ENCODE measurements at places on chromosomes 1 and 21. TPM values are rescaled to one million over a fixed set of nuclear protein-coding genes. Genes with fewer than 3 reads are reported as not detected.

The CLDN17 gene
- total RNA-seq = not detected

The CDC7 gene
- total RNA-seq = 6.2 TPM

DNA sequence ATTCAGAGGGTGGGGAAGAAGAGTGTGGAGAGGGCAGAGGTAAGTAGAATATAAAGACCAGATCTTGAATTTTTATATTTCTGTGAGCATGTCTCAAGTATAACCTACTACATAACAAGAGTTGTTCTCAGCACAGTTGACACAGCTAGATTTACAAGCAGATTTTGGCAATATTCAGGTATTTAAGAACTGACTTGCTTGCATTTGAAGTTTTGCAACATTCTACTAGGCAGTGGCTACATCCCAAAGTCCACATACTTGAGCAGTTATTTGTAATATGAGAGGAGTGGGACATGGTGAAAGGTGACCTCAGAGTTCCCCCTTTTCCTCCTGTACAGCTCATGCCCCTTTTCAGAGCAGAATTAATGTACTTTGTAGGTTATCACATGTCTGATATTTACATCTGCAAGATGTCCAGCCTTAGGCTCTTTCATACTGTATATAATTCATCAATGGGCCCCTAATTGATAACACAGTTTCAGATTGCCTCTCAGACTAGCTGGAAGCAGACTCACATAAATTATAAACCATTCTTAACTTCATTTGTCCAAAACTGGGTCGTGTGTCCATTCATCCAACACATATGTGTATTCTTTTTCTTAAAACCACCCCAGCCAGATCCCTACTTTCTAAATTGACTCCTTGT lies 136.7 kb upstream of the RAVER2 start:
- DNase-seq = no peak
- H3K36me3 ChIP-seq = no peaks in the 10 kb centered on the region
- H3K4me3 ChIP-seq = no peak overlapping the region

The CD1C gene
- 3.3 TPM for total RNA-seq

The TNFRSF9 gene
- 1.5 TPM for total RNA-seq

DNA sequence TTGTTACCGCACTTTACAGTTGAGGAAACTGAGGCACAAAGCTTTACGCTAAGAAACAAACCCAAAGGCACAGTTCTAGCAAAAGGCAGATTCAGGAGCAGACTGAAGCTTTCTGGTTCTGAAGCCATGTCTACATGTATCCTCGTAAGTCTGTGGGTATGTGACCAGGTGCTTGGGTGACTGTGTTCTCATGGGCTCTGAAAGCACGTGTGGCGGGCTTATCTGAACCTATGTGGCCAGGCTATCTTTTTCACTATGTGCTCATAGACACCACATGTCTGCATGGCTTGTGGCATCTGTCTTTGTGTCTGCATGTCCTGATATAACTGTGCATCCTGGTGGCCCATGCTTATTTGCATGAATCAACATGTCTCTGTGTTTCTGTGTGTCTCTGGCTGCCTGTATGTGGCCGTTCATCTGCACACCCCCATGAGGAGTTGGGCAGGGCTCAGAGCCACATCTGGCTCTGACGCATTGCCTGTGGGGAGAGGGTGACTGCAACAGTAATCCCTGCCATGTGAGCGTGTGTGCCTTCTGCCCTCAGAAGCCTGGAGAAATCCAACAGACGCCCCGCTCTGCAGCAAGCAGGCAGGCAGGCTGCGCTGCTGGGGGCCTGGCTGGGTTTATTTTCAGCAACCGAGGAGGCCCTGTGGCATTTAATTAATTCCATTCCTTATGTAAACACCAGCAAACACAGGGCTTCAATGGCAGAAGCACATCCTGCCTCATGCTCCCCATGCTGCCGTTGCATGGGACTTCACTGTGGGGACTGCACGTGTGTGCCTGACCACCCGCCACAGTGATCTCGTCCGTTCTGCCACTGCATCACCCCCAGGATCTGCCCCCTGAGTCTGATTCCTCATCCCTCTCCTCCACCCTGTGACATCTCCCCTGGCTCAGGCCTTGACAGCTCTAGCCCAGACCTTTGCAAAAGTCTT lies 115.4 kb downstream of the TRABD2B start:
- H3K27ac ChIP-seq = no peak overlapping the region
- DNase-seq = no peak
- H3K36me3 ChIP-seq = no peaks in the 10 kb centered on the region
- H3K4me1 ChIP-seq = no peaks in the 10 kb centered on the region
- H3K27me3 ChIP-seq = no peaks in the 10 kb centered on the region

GRCh38 chr1:44240802-44241671 lies 27.8 kb downstream of the DMAP1 start:
- no peaks in the 10 kb centered on the region for H3K27me3 ChIP-seq
- peak overlapping the region; percentile 72 for H3K27ac ChIP-seq
- peaks cover 18% of the 10 kb centered on the region for H3K4me1 ChIP-seq

The GCSAML gene
- 0.91 TPM for total RNA-seq

DNA sequence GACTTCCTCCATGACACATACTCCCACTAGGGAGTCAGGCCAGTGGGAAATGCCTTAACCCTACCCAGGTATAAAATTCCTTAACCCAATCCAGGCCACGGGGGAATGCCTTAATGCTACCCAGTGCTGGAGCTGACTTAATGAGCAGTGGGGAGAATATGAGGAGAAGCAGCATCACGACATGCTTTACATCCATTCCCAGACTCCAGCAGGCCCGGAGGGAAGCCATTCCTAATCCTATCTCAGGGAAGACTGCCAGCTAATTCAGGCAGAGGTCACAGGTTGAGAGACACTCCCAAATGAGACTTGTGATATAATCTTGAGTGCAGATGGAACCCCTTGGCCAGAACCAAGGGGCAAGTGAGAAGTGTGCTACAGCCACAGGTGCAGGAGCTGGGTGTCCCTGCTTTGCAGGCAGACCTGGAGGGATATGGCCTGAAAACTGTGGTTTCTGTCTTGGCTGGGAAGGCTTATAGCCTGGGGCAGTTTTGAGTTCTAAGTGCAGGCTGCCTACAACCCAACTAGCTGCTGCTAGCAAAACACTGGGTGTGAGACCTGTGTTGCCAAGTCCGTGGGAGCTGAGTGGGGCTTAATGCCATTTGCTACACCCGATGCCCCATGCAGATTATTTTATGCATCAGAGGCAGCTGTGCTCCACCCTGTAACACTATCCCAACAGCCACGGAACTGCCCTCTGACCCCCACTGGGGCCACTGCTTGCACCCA lies 45.1 kb upstream of the GUCA2A start:
- no peaks in the 10 kb centered on the region for H3K36me3 ChIP-seq
- no peak overlapping the region for H3K4me3 ChIP-seq
- no peak for DNase-seq
- H3K27me3 ChIP-seq = no peaks in the 10 kb centered on the region
- peaks cover 6% of the 10 kb centered on the region for H3K4me1 ChIP-seq

The ITLN1 gene
- 28.8 TPM for total RNA-seq

DNA sequence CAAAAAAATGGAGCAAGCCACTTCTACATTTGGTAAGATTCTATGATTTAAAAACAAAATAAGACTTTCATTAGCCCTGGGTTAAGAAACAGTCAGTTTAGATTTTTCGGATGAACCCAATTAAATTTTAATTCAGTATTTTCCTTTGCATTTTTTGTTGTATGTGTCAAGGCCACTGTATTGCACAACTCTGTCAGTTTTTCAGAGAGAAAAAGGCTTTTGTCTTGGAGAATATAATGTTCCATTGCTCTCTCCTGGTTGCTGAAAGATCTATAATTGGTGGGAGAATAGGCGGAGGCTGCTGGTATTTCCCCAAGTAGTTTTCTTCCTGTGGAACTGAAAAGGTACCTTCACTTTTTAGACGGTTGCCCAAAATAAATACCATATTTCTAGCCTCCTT lies 84.6 kb downstream of the NEGR1 start:
- H3K36me3 ChIP-seq = no peaks in the 10 kb centered on the region
- H3K27ac ChIP-seq = no peak overlapping the region
- no peaks in the 10 kb centered on the region for H3K4me1 ChIP-seq
- no peak overlapping the region for H3K4me3 ChIP-seq

The CD247 gene
- total RNA-seq = 7.9 TPM

DNA sequence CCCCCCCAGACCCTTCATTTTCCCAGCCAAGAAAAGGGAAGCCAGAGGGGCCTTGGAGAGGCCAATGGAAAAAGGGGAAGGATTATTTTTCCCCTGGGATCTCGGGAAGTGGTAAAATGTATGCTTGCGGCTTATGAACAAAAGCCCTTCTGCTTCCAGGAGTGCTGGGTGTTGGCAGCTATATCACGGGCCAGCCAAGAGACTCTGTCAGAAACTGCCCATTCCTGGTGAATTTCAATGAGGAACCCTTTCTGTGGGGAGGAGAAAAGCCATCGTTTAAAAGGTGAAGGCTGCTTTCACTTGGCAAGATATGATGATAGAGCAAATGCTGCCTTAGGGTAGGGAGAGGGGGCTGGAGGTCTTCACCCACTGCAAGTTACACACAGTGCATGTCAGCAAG lies 69.7 kb upstream of the ZC3H12A start:
- no peak overlapping the region for H3K27ac ChIP-seq
- no peak for DNase-seq
- no peak overlapping the region for H3K4me3 ChIP-seq
- no peaks in the 10 kb centered on the region for H3K36me3 ChIP-seq
- no peaks in the 10 kb centered on the region for H3K27me3 ChIP-seq

- no peak overlapping the region for H3K27ac ChIP-seq
- no peaks in the 10 kb centered on the region for H3K36me3 ChIP-seq
- H3K4me3 ChIP-seq = no peak overlapping the region
- H3K27me3 ChIP-seq = no peaks in the 10 kb centered on the region
Observed at GRCh38 chr21:17925899-17926298, 106.7 kb upstream of the C21orf91 start.

DNA sequence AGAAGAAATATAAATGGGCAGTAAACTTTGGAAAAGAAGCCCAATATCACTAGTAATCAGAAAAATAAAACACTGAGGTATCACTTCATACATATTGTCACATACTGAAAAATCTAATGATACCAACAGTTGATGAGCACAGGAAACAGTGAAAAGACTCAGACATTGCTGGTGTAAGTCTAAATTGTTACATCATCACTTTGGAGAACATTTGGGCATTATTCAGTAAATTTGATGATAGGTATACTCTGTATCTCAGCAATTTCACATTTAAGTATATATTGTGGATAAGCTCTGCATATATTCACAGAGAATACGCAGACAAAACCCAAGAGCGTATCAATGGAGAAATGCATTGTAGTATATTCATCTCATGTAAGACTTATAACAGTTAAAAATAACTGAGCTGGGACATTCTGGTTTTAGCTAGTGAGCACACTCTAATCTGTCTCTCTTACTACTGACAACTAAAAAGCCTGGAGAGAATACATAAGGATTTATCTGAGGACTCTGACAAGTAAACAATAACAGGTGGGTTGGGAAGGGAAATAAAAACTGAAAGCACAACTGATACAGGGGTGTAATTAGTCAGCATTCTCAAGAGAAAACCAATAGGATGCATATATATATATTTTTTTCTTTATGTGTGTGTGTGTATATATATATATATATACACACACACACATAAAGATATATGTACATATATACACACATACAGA lies 212.7 kb upstream of the JUN start:
- H3K36me3 ChIP-seq = no peaks in the 10 kb centered on the region
- no peak overlapping the region for H3K27ac ChIP-seq
- H3K4me3 ChIP-seq = no peak overlapping the region
- peaks cover under 1% of the 10 kb centered on the region for H3K4me1 ChIP-seq
- DNase-seq = no peak

The SFN gene
- 42.1 TPM for total RNA-seq

DNA sequence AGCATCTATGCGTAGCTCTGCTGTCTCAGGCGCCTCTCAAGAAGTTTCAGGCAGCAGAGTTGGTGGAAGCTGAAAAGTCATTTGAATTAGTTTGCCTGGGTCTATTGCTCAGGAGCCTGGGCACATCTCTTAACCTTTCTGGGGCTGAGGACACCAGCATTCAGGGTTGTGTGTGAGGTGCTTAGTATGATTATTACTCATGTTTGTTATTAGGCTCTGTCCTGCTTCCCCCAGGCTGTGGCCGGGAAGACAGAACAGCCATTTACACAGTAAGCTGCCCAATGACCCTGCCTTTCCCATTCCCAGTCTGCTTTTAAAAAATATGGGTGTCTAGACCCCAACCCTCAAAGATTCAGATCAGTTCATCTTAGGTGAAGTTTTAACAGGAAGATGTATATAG lies 53.9 kb upstream of the CACNA1E start:
- no peak overlapping the region for H3K27ac ChIP-seq
- no peaks in the 10 kb centered on the region for H3K36me3 ChIP-seq
- H3K4me3 ChIP-seq = no peak overlapping the region
- no peak for DNase-seq
- no peaks in the 10 kb centered on the region for H3K27me3 ChIP-seq

- DNase-seq = no peak
- H3K27ac ChIP-seq = no peak overlapping the region
- H3K4me1 ChIP-seq = no peaks in the 10 kb centered on the region
- H3K27me3 ChIP-seq = no peaks in the 10 kb centered on the region
Observed at GRCh38 chr1:25255706-25256577, 8.7 kb upstream of the RSRP1 start.

- peaks cover 20% of the 10 kb centered on the region for H3K4me1 ChIP-seq
- no peak for DNase-seq
- H3K27ac ChIP-seq = no peak overlapping the region
- no peaks in the 10 kb centered on the region for H3K36me3 ChIP-seq
Observed at GRCh38 chr1:236394879-236395229, 768 bp downstream of the EDARADD start.

- H3K27ac ChIP-seq = peak overlapping the region; percentile 89
- H3K4me3 ChIP-seq = no peak overlapping the region
- no peaks in the 10 kb centered on the region for H3K36me3 ChIP-seq
- peaks cover 87% of the 10 kb centered on the region for H3K4me1 ChIP-seq
Observed at GRCh38 chr1:40390857-40391256, 17.3 kb downstream of the SMAP2 start.

The BRDT gene
- total RNA-seq = not detected

The ANGPTL3 gene
- total RNA-seq = not detected

The UQCRHL gene
- 1.1 TPM for total RNA-seq

DNA sequence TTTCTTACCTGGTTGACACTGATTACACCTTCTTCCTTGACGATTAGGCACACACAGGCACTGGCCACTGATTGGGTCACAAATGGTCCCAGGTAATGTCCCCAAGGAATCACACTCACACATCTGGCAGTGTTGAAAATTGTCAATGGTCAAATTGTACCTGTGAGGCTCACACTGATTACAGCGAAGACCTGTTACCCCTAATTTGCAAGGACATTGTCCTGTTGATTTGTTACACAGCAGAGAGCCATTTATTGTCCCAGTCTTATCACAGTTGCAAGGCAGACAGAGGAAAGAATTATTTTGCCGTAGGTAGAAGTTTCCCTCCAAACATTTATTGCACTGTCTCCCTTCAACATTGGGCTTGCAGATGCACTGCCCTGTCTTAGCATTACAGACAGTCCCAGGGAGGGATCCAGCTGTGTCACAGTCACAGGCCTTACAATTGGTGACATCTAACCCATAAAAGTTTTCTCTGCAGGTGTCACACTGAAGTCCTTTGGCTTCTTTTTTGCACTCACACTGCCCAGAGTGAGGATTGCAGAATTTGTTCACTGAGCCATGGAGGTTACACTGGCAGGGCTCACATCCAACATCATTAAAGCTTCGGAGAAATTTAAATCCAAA lies 176.6 kb downstream of the USH2A start:
- no peak overlapping the region for H3K4me3 ChIP-seq
- DNase-seq = no peak
- H3K27me3 ChIP-seq = no peaks in the 10 kb centered on the region
- H3K36me3 ChIP-seq = no peaks in the 10 kb centered on the region

GRCh38 chr1:33072707-33073106 lies 8.2 kb upstream of the AZIN2 start:
- H3K4me1 ChIP-seq = no peaks in the 10 kb centered on the region
- no peak for DNase-seq
- no peaks in the 10 kb centered on the region for H3K27me3 ChIP-seq
- H3K36me3 ChIP-seq = no peaks in the 10 kb centered on the region
- no peak overlapping the region for H3K4me3 ChIP-seq
- no peak overlapping the region for H3K27ac ChIP-seq

All from upper lobe of left lung (tissue), 6 donors.